ENCODE measurements at places on chromosomes 11 and 22.
A peak's percentile ranks its signal among the peaks of the same experiment; 100 is the strongest.

DNA sequence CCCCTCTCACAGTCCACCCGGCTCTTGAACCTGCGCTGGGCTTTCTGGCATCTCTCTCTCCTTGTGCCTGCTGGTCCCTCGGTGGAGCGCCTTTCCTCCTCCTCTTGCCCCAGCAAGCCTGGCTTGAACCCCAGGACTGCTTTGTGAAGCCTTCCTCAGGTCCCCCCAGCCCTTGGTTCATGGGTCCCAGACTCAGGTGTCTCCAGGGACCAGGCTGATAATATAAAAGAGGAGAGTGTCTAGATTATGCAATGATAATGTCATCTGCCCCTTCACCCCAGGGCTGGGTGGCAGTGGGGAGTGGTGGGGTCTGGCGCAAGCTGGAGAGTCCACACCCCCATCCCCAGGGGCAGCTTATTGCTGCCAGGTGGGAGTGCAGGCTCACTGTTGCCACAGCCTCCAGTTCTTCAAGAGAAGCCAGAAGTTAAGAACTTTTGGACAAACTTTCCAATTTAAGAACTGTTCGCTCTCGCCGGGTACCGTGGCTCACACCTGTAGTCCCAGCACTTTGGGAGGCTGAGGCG, 36.6 kb upstream of the PARVG start:
- DNase-seq: no peak

- no peak for DNase-seq
Observed at GRCh38 chr22:30279046-30279788, 10.1 kb downstream of the CASTOR1 start.

- no peak for DNase-seq
Observed at GRCh38 chr11:116282481-116282880, 490.3 kb downstream of the BUD13 start.

DNA sequence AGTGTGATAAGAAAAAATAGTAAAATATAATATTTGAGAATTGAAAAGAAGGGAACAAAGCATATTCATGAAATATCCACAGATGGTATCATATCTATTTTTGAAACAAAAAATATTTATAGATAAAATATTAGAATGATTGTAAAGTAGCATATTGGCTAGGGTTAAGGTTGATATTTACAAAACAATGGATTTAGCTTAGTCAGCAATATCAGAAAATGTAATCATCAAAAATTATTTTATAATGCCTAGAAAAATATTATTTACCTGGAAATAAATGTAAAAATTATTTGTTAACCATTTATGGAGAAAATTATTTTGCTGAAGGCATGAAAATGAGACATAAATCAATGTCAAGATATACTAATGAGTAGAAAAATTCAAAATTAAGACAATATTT, 12.8 kb downstream of the FAM111B start:
- DNase-seq: no peak

- DNase-seq: no peak
Observed at GRCh38 chr11:45259592-45259991, 26.5 kb downstream of the SYT13 start.

DNA sequence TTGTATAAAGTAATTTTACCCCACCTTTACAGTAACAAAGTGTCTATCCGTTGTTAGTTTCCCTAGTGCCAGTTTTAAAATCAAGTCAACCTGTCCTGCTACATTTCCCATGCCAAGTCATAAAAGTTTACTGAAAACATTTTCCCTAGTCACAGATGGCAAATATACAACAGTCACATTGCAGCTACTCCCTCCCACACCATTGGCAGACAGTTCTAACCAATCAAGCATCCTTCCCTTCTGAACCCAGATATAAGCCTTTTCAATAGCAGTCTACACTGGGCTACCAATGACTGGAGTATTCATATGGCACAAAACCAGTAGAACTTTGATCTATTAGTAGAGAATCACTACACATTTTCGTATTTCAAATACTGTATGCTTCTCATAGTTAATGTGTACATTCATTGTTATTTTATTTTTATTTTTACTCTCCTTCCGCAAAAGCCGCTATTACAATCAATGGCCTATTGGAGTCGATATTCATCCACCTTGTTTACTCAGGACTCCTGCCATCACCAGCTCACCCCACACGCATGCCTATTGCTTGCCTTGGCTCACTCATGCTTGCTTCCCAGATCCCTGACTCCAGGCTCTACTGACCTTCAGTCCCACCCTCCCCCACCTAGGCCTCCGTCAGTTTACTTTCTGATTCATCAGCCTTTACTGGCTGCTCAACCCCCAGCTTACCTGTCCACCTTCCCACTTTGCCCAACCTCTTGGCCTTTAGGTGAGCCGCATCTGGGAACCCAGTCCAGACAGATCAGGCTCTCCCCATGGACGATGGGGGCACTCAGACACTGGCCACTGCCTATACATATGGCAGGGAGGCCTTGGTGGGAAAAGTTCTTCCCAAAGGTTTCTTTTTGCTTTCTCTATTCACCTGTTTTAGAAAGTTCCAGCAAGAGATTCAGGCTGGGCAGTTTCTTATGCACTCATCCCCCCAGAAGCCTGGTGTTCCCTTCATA, 408.4 kb downstream of the SOX6 start:
- no peak for DNase-seq

GRCh38 chr22:30287648-30288418, 1.5 kb downstream of the CASTOR1 start:
- DNase-seq: peak; percentile 77

DNA sequence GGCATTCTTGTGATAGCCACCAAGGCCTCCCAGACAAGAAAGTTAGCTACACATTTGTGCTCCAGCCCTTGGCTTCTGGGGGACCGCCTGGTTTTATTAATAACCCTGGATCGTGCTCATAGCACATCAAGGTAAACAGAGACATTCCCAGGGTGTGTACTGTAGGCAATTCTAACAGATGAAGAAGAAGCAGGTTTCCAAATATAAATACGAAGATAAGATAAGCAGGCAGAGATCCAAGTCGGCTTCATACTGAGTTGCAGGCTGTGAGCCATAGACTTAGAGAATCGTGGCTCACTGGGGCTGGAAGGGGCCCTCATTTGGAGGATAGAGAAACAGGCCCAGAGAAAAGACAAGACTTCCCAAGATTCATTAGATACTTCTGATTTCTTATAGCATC, 131.4 kb downstream of the TENM4 start:
- DNase-seq: no peak

GRCh38 chr11:60919956-60920355, 4.3 kb upstream of the TMEM132A start:
- DNase-seq: no peak

- no peak for DNase-seq
Observed at GRCh38 chr22:17396516-17396915, 27.3 kb downstream of the CECR2 start.

DNA sequence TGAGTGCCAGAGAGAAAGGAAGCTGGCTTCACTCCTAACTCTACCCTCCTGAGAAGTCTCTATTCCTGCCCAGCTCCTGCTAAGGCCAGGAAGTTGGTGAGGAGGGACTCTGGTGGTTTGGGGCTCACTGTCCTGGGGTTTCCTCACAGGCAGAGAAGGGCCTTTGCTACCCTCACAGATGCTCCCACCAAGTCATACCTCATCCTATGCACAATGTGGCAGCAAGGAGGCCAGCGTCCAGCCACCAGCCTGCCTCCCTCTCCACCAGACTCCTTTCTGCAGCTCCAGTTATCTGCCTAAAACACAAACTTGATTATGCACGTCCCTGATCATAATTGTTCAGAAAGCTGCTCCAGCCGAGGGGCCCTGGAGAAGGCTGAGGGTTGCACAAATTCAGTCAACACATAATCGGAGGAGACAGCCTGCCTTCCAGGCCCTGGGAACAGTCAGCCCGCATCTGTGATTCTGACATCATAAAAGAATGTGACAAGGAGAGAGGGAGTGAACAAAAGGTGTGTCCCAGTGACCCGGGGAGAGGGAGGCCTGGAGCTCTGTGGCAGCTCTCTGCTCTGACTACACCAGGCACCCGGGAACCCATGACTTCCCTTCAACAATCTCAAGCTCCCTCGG, 28.8 kb downstream of the DKK3 start:
- no peak for DNase-seq

GRCh38 chr11:128399251-128400121, 187.9 kb downstream of the ETS1 start:
- DNase-seq: no peak

- DNase-seq: no peak
Observed at GRCh38 chr11:45894555-45895247, 9.2 kb downstream of the MAPK8IP1 start.

DNA sequence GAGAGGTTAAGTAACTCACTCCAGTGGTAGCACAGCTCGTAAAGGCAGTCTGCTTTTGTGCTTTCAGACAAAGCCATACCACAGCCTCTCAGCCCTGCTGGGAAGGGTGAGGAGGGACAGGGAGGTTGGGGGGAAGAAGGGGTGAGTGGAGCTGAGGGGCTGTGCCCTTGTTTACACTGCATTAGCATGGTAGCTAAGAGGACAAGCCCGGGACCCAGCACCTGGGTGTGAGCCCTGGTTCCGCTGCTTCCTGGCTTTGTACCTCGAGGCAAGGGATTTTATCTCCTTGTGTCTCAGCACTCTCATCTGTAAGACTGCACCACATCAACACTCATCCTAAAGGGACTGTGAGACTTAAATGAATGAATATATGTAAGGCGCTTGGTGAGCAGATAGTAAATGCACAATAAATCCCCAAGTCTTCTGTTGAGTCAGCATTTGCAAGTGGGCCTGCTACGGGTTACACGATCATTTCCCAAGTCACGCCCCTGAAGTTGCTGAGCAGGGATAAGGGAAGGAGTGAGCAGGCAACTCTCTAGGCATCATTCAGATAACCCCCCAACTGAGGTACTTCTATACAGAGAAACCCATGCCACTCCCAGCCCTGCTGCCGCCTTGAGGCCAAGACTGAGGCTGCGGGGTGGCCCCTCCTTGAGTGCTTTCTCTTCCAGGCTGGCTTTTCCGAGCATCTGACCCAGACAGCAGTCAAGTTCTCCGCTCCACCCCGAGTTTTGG, 7.5 kb downstream of the RASD2 start:
- no peak for DNase-seq

- DNase-seq: no peak
Observed at GRCh38 chr11:128462922-128463321, 124.4 kb downstream of the ETS1 start.

GRCh38 chr11:21825127-21825526, 367.8 kb upstream of the ANO5 start:
- no peak for DNase-seq

DNA sequence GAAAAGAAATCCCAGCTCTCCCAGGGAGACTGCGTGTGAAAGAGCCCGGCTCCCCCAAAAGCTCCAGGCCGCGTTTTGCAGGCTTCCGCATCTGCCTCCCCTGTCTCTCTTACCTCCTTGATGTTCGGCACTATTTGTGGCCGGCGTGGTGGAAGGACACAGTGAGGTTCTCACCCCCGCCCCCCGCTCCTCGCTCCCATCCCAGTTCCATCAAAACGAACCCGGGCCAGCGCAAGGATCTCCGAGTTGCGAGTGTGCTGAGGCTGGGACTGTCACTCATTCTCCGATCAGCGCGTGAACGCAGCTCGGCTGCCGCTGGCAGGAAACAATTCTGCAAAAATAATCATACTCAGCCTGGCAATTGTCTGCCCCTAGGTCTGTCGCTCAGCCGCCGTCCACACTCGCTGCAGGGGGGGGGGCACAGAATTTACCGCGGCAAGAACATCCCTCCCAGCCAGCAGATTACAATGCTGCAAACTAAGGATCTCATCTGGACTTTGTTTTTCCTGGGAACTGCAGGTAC, at the start of gene NCAM1:
Gene NCAM1, plus strand, starts transcription at position 275 of the 523 bp plus-strand sequence.
- no peak for DNase-seq

GRCh38 chr22:23157560-23158515, 12.6 kb downstream of the RAB36 start:
- DNase-seq: no peak

DNA sequence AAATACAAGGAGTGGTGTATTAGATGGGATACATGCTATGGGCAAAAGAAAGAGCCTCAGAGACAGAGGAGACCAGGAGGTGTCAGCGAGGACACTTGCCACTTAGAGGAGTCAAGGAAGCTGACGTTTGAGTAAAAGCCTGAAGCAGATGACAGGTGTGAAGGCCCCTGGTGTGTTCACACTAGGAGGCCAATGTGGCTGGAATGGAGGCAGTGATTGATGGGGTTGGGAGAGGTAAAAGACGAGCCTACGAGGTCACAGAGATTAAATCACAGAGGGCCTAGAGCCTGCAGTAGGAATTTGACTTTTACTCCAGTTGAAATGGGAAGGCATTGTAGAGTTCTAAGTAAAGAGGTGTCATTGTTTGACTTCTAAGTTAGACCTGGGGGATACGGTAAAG, 12.0 kb upstream of the GDPD5 start:
- no peak for DNase-seq

- no peak for DNase-seq
Observed at GRCh38 chr22:41752011-41752970, 48.2 kb upstream of the CCDC134 start.

DNA sequence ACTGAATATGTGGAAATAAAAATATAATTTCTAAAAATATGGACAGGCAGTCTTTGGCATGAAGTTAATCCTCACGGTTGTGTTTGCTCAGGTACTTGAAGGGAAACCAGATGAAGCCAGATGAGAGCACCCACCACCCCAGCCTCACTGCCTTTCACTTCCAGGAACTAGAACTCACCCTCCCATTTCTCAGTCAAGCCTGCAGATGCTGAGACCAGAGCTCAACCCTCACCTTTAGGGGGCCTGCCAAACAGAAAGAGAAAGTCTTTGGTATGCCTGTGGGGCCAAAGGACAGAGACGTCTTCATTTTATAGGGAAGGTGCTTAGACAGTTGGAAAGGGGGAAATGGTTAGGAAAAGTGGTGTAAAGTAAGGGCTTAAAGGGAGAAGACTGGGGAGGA, 252.8 kb upstream of the PLET1 start:
- DNase-seq: no peak

DNA sequence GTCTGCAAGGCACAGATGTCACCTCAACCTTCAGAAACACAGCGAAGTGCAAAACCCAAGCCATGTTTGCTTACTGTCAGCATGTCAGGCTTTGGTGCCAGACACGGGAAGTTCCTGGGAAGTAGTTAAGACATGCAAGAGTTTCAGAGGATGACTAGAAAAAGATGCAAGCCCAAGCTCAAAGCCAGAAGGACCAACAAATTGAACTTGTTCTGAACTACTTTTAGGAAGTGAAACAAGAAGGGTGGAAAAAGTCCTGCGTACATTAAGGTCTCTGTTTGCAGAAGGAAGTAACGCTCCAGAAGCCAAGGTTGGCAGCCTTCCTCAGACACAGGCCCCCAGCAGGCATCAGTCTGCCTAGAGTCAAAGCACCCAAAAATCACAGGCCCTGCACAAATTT, 2.6 kb downstream of the AP1B1 start:
- DNase-seq: no peak

DNA sequence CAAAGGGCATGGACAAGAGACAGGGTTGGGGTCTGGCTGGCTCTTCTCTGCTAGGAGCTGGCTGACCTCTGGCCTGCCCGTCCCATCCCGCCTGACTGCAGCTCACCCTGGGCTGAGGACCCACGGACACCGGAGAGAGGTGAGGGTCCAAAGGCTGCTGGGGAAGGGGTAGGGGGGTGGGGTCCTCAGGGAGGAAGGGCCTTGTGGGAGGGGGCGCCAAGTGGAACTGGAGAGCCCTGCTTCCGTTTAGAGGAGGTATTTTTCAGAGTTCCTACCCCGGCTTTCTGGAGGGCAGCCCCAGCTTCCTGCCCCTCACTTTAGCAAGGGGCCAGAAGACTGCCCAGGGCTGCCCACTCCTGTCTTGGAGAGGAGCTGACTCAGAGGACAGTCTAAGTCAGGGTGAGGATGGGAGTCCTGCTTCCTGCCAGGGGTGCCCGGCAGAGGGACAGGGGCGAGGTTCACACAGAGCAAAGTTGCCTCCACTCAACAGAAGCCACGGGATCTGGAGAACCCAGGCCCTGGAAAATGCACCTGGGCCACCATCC, 7.1 kb downstream of the LARGE2 start:
- DNase-seq: no peak

- no peak for DNase-seq
Observed at GRCh38 chr11:112826788-112827187, 134.4 kb upstream of the NCAM1 start.

- DNase-seq: no peak
Observed at GRCh38 chr11:45093761-45094455, 52.5 kb upstream of the PRDM11 start.

Data from stimulated activated CD8-positive, alpha-beta memory T cell treated with anti-CD3 and anti-CD28 coated beads, Interleukin-2, amount 100 ng/mL, for 48 hours (primary cell).